Spinal cord (tissue), 10 donors: ENCODE measurements at places on chromosomes 1 and 21. TPM values are rescaled to one million over a fixed set of nuclear protein-coding genes. Genes with fewer than 3 reads are reported as not detected.

Gene CFAP74
- 4.1 TPM for total RNA-seq

- H3K4me1 ChIP-seq: no peaks in the 10 kb centered on the region
- H3K27ac ChIP-seq: no peak overlapping the region
- H3K4me3 ChIP-seq: no peak overlapping the region
- DNase-seq: no peak
- H3K27me3 ChIP-seq: no peaks in the 10 kb centered on the region
- no peaks in the 10 kb centered on the region for H3K36me3 ChIP-seq
These were observed 465.8 kb upstream of the PLXNA2 start for GRCh38 chr1:208709981-208710380.

DNA sequence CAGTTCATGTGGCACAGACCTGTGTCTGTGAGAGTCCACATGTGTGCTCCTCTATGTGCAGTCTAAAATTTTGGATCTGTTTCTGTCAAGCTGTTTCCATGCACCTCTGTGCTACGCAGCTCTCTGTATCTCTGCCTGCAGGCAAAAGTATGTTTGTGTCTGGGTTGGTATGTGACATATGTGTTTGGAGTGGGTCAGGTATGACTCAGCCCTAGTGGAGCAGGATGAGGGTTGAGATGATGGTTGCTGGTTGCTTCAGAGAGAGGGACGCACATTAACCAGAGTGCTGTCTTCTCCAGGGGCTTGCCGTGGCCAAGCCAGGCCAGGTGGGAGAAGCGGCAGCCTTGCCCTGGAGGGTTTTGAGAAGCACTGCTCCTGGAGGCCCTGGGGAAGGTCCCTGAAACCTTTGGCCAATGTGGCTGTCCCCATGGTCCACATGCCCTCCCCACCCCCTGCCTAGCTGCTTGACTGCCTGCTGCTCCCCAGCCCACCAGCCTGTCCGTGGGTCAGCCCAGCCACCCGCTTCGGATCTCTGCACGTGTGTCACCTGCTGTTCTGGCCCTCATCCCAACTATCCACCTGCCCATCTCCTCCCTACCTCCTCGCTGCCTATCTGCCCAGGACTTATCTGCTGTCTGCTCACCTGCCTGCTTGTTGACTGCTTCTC, 4.1 kb upstream of the EVA1B start:
- DNase-seq: no peak
- no peak overlapping the region for H3K4me3 ChIP-seq
- H3K4me1 ChIP-seq: peaks cover 27% of the 10 kb centered on the region
- no peak overlapping the region for H3K27ac ChIP-seq

GRCh38 chr1:204544321-204544720, 28.1 kb downstream of the MDM4 start:
- H3K27ac ChIP-seq: no peak overlapping the region
- no peaks in the 10 kb centered on the region for H3K4me1 ChIP-seq
- no peak overlapping the region for H3K4me3 ChIP-seq

DNA sequence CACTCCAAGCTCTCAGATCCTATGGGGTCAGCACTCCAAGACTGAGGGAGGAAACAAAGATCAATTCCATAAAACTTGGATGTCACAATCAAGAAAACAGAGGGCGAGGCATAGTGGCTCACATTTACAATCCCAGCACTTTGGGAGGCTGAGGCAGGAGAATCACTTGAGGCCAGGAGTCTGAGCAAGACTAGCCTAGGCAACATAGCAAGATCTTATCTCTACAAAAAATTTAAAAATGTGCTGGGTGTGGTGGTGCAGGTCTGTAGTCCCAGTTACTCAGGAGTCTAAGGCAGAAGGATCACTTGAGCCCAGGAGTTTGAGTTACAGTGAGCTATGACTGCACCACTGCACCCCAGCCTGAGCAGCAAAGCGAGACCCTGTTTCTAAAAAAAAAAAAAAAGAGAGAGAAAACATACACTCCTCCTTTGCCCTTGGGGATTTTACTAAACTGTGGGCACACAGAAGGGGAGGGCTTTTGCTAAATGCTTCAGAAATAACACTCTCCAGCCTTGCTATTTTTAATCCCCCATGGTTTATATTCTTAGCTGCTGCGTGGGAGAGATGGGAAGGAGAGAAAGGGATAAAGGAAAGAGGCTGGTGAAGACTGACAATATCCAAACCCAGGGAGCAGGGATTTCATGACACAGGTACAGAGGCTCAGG, 18.1 kb downstream of the ARHGEF2 start:
- no peak for DNase-seq
- peaks cover 16% of the 10 kb centered on the region for H3K4me1 ChIP-seq
- no peaks in the 10 kb centered on the region for H3K27me3 ChIP-seq
- no peak overlapping the region for H3K27ac ChIP-seq
- peaks cover 90% of the 10 kb centered on the region for H3K36me3 ChIP-seq

DNA sequence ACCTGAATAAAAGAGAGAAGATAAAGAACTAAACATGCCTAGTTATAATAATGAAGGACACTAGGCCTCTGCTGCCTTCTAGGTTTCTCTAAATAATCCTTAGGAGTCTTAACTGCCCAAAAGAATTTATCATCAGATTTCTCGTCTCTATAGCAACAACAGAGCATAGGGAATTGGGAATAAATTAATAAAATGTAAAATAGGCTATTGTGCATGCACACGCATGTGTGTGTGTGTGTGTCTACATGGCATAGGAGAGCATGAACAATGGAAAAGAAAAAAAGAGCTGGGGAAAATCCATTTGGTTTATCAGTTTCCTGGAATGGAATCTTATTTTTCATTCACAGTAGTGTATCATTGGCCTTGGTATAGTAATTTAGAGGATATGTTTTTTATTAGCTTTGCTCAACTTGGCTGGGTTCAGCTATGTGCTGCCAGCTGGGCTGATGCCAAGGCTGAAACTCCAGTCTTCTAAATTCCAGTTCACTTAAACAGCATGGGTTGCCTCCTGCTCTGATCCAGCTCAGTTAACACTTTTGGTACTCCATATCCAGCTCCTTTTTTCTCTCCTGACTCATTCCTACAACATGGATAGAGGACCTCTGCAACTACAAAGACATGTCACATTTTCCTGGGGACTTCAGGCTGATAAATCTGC, 80.6 kb upstream of the SLFNL1 start:
- DNase-seq: peak; percentile 94
- H3K4me3 ChIP-seq: no peak overlapping the region

Gene NGF
- 4.1 TPM for total RNA-seq

DNA sequence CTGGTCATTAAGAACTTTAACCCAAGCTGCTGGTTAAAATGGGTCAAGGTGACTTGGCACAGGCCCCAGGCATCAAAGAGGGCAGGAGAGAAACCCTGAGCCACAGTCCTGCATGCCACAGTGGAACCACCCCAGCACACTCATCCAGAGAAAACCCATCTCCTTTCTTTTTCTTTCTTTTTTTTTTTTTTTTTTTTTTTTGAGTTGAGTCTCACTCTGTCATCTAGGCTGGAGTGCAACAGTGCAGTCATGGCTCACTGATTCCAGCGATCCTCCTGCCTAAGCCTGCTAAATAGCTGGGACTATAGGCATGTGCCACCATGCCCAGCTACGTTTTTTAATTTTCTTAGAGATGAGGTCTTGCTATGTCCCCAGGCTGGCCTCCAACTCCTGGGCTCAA, 109.2 kb upstream of the RAB4A start:
- no peak overlapping the region for H3K4me3 ChIP-seq
- no peaks in the 10 kb centered on the region for H3K27me3 ChIP-seq
- peaks cover 14% of the 10 kb centered on the region for H3K4me1 ChIP-seq

Gene C1orf53
- total RNA-seq: 2.1 TPM

GRCh38 chr1:66388913-66389312, 145.0 kb upstream of the SGIP1 start:
- peak; percentile 35 for DNase-seq
- no peak overlapping the region for H3K27ac ChIP-seq
- no peaks in the 10 kb centered on the region for H3K27me3 ChIP-seq
- H3K4me1 ChIP-seq: peaks cover 3% of the 10 kb centered on the region

Gene GSTM2
- 86.2 TPM for total RNA-seq
